ENCODE measurements at places on chromosomes 11 and 22.

GRCh38 chr11:76637491-76638269 is 32.9 kb downstream of the LRRC32 start:
- DNase-seq = no peak

GRCh38 chr11:10499874-10500601 is 40.9 kb downstream of the RNF141 start:
- DNase-seq = no peak

GRCh38 chr11:4455419-4455818 is 6.3 kb downstream of the OR52K2 start:
- no peak for DNase-seq

DNA sequence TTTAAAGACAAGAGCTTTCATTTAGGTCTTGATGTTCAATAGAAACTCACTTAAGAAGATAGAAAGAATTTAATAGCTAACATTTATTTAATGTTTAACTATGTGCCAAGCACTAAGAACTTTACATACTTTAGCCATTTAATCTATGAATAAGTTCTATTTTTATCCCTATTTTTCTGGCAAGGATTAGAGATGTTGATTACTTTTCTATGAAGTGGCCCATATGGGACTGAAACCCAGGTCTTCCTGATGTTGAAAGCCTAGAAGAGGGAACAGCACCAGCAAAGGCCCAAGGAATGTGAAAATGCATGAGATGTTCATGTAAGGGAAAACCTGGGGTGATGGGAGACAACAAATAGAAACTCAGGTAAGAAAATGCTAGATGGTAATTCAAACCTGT is 15.4 kb upstream of the TBCEL start:
- no peak for DNase-seq

GRCh38 chr11:94851864-94852636 is 83.9 kb downstream of the AMOTL1 start:
- DNase-seq = no peak

DNA sequence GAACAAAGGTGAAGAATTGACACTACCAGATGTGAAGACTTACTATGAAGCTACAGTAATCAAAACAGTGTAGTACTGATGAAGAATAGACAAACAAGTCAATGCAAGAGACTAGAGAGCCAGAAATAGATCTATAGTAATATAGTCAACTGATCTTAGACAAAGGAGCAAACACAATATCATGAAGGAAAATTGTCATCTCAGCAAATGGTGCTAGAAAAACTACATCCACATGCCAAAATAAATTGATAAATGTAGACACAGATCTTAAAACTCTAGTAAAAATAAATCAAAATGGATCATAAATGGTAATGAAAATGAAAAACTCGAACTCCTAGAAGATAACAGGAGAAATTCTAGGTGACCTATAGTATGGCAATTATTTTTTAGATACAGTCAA is 609.5 kb downstream of the NELL1 start:
- no peak for DNase-seq

DNA sequence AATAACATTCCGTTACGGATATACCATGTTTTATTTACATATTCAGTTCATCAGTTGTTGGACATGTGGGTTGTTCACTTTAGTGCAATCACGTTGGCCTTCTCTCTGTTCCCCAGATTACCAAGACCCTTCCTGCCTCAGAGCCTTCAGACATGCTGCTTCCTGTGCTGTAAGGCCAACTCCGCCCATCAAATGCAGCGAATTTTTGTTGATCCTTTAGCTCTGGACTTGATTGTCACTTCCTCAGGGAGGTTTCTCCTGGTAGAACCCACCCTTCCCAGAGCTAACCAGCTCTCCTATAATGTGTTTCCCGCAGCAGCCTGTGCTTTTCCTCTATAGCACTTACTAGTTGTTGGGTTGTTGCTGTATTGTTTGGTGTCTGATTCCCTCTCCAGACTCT is 39.4 kb downstream of the SWAP70 start:
- no peak for DNase-seq

- DNase-seq = no peak
Observed at GRCh38 chr11:88402192-88402715, 64.7 kb upstream of the CTSC start.

- no peak for DNase-seq
Observed at GRCh38 chr11:64788321-64789215, 10.2 kb upstream of the SF1 start.

DNA sequence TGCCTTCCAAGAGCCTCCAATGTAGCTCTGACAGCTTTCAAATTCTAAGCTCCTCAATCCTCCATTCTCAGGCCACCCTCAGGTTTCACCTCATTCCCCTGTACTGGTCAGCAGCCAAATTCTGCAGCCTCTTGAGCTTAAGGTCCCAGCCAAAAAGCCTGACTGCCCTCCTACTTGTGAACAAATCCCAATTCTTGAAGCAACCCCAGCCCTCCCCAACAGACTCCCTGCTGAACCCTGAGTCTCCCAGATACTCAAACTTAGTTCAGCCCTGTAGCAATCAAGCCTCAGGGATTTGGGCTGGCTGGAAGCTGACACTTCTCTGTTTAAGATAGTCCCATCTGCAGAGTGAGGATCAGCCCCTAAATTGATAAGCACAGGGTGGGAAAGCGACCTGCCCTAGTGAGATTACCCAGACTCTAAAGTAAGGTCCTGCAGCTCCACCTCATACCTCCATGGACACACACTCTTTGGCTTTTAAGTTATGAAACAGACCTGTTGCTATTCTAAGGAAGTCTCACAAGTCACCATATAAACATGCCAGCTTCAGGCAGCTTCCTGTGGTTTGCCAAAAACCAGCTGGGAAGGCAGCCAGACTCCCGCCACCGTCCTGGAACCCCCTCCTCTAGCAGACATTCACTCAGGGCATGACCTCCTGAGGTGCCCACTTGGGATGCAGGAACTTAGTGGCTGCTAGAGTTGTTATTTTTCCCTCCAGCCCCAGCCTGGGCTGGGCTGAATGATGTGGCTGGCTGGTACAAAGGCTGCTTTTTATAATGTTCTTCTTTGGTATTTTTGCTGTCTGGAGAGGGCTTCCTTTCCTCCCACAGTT is 82.5 kb upstream of the PICALM start:
- no peak for DNase-seq

DNA sequence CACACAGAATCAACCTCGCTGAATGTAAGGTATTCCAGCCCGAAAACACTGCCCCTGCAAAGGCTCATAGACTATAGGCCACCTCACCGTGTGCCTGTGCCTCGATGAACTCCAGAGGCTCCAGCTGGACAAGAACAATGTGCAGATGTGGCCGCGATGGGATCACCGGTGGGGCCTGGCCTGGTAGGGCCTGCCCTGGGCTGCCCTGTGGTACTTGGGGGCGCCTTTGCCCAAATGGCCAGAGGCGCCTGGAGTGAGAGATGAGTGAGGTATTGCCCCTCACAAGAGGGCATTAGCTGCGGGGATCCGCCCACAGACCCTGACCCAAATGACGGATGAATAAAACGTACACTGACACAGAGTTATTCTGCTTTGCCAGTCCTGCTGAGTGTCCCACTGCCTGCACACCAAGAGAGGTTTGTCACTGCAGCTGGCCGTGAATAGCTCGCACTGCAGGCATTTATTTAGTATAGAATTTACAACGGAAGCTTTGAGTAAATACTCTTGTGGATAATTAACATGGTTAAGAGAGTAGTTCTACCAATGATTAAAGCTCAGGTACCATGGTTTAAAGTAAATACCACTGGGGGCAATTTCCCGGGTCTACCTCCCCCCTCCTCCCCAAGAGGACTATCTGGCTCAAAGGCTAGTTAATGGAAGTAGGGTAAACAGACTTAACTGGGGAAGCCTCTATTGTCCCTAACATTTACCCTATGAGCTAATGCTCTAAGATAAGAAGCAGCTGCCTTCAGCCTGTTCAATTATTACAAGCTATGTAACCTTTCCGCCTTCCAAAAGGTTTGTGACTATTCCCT is 101.1 kb upstream of the IGLL5 start:
- no peak for DNase-seq

Data from activated CD8-positive, alpha-beta memory T cell treated with anti-CD3 and anti-CD28 coated beads, Interleukin-2, amount 50 U/mL, for 48 hours (primary cell).